Stimulated activated CD8-positive, alpha-beta memory T cell treated with anti-CD3 and anti-CD28 coated beads, Interleukin-7, amount 100 ng/mL, for 1 hour (primary cell): ENCODE measurements at places on chromosomes 4 and X.

DNA sequence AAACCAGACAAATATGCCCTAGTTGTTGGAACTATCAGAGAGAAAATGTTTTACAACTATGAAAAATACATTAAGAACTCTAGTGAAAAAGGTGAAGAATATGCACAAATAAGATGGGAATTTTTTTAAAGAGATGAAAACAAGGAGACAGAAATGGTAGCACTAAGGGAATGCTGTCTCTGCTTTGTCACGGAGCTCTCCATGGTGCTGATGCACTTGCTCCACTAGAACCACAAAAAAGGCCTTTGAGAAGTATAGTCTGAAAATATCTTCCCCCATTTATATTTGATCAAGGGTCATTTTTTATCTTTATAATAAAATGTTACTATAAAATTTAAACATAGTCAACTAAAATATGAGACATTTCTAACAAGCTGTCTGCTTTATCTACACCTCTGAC lies 1655.5 kb upstream of the AGA start:
- no peak for DNase-seq

DNA sequence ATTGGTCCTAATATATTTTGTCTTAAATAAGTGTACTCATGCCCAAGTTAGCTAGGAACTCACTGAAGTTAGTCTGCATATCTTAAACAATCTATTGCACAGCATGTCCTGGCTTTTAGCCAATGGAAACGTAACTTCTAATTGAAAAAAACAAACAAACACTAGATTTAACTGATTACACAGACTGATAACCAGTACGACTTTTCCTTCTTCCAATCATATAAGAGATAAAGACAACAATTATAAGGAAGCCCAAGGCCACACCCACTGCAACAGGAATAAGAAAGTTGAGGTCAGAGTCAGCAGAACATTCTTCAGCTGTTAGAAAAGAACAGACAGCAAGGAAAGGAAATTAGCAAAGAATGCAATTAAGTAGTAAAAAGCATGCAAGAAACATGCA lies 40.8 kb downstream of the LAMP2 start:
- DNase-seq = no peak

GRCh38 chrX:126064901-126065541 lies 101.1 kb downstream of the DCAF12L2 start:
- DNase-seq = no peak

DNA sequence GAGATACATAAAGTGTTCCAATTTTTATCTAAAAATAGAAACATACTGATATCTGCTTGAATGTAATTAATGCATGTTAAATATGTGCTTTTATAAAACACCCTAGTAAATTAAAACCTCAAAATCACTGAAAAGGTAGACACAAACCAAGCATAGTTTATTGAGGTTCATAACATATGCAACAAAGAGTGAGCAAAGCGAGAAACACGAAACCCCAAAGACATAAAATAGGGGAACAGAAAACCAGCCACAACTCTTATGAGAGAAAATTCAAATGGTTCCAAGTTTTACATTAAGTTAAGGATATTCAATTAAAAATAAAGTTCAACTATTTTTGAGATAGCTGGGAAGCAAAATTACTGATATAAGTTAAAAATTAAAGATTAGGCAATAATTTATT lies 336.4 kb upstream of the AGA start:
- DNase-seq = no peak

GRCh38 chr4:95742872-95743271 lies 97.0 kb upstream of the PDHA2 start:
- no peak for DNase-seq

DNA sequence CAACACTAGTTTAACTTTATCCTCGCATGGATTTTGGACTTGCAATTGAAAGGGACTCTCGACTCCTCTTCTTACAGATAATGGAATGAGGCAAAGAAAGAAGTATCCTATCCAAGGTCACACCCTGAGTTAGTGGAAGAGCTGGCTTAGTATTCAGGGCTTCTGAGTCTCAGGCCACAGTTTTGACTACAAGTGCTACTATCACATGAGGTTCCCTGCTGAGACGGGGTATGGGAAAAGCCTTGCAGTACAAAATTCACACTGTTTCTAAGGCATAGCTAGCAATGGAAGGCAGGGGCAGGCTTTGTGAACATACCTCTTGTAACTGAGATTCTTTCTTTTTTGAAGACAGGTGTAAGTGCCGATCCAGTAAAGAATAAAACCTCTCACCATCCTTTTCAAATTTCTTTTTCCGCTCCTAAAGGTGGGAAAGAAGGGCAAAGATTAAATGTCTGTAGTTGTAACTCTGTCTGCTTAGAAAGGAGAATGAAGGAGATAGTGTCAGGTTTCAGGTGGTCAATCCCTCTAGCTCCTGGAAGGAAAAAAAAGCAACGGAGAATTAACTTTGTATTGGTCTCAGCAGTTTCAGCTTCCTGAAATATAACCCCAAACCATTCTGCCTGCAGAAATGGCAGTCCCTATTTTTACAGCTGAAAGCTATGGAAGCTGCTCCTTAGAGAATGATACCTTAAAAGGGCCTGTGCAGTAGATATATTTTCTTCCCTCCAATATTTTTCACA lies 199.0 kb downstream of the OPHN1 start:
- DNase-seq = no peak

DNA sequence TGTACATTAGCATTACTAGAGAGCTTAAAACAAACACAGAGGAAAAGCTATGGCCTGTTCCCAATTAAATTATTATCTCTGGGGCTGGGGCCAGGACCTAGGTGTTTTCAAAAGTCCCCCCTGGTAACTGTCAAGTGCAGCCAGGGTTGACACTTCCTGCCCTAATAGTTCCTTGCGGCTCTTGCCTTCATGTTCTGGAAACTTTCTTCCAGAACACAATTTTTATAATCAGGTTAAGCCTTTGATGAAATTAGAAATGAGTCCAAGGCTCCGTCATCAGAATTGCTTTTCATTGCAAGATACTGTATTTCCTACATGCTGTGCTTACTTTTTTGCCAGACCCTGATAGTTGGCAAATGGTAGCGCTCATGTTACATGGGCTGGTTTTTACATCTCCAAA lies 229.6 kb downstream of the UNC5C start:
- DNase-seq = no peak
